ENCODE measurements at places on chromosomes 13 and 19.

DNA sequence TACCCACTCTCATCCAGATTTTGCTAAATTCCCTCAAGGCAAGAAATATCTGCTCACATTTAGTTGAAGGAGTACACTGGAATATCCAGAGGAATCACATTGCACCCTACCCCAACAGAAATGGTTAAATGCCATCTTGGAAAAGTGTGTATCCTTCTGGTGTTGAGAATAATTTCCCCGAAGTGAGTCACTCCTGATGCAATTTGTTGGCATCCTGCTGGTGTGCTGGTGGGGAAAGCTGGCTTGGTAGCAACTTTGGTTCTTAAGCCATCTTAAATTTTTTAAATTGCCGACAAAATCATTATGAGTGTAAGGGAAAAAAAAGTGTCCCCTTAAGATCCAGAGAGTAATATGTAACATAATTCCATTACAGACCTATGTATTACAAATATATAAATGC, 337.3 kb upstream of the DACH1 start:
- DNase-seq = no peak

DNA sequence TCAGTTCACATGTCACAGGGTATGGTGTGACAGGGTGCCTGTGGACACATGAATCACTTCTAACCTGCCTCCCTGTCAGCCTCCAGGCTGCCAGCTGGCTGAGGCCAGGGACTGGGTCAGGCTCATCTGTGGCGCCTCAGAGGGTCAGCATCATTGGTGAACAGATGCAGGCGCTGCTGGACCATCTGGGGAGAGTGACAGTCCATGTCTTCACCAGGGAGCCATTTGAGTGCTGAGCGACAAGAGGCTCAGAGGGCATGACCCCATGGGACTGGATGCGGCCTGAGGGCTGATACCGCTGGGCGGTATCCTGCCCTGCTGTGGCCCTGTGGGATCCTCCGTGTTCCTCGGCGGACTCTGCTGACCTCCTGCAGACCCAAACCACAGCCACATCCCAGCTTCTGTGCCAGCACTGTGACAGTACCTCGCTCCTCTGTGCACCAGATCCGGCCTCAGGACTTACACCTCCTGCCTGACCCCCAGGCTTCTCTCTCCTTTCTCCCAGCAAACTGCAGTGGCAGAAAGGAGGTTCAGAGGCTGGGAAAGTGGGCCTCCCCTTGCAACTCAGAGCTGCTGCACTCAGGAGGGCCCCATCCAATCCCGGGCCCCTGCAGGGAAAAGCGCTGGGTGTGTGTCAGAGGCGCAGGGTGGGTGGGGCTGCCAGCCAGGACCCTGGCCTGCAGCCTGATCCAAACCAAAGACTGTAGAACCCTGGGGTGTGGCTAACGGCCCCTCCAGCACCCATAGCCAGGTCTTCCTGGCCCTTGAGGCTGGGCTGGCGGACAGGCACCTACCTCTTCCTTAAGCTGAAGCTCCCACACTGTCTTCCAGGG, 10.2 kb downstream of the ACTMAP start:
- DNase-seq = no peak

DNA sequence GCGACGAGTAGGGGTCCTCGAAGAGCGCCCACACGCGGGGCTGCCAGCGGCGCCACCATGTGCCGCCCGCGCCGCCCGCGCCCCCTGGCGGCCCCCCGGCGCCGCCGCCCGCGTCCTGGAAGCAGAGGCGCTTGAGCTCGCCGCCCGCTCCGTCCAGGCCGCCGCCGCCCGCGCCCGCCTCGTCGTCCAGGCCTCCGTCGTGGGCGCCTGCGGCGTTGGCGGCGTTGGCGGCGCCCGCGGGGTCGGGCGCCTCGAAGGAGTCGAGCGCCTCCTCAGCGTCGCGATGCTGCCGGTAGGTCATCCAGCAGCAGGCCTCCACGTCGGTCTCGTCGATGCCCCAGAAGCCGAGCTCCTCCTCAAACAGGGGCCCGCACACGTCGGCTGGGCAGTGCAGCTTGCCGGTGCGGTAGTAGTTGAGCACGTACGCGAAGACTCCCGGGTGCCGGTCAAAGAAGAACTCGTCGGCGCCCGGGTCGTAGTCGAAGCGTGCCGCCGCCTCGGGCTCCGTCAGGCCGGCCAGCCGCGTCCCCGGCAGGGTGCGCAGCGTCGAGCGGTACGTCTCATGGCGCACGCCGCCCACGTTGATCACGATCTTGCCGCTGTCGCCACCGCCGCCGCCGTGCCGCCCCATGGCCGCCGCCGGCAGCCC, 829 bp downstream of the KCNC3 start:
- DNase-seq = peak; percentile 72

DNA sequence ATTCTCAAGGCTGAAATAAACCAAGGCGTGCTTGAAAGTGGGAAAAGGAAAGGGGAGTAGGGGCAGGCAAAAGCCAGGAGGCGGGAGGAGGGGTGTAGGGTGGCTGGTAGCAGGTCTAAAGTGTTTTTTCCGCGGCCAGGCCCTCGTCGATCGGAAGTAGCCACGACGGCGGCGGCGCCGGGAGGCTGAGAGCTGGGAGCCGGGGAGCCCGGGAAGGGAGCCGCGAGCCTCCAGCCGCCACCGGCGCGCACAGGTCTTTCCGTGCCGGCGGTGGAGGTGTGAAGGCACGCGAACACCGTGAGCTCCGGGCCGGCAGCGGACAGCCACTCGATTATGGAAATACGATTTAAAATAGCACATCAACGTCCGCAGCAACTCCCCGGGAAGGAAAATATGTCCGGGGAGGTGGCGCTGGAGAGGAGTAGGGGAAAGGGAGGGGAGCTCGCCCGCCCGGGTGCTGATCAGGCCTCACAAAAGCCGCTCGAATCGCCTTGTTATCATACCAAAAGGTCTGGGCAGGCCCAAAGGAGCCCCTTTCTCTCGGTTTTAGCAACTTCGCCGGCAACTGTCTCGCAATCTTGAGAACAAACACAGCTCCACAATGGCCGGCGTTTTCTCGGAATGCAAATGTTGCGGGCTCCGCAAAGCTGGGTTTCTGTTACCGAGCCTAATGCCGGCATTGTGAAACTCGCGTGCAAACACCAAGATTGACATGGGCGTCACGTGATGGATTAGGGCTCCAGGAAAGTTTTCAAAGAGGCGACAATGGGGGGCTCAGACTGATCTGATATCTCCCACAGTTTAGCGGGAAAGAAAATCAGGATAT, 2.9 kb upstream of the PCDH8 start:
- peak; percentile 91 for DNase-seq

GRCh38 chr13:50867637-50867945, 24.1 kb upstream of the DLEU7 start:
- DNase-seq = no peak

- no peak for DNase-seq
Observed at GRCh38 chr13:43019811-43020210, 3.6 kb upstream of the DNAJC15 start.

DNA sequence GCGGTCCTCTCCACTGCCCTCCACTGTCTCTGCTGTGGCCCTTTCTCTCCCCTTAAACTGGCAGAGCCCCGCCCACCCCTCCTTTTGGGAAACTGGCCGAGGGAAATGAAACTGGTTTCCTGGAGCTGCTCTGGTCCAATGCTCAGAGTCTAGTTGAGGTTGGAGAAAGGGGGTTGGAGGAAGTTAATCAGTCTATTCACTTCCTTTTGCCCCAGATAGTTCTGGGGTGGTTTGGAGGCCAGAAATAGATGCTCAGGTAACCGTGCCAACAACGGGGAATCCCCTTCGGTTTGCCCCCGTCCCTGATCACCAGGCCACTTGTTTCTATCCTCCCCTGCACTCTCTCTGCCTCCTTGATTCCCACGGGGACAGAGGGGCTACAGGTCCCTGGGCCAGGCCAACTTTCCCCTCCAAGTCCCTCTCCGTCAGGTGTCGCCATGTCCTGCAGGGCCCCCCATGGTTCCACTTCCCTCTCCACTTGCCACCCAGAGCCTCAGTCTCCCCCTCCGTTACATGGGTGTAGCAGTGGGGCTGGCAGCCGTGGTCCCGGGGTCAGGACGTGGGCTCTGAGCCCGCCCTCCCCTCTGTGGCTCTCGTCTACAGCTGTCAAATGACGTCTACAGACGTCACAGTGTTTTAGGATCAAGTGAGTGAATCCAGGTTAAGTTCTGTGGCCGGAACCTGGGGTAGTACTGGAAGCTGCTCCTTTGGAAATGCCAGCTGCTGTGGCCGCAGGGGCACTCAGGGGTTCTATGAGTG, at the start of gene IL4I1:
Gene IL4I1 (minus strand): TSS at position 25 of the 759 bp plus-strand sequence. CDS start 727 bp downstream, outside the sequence.
- no peak for DNase-seq

DNA sequence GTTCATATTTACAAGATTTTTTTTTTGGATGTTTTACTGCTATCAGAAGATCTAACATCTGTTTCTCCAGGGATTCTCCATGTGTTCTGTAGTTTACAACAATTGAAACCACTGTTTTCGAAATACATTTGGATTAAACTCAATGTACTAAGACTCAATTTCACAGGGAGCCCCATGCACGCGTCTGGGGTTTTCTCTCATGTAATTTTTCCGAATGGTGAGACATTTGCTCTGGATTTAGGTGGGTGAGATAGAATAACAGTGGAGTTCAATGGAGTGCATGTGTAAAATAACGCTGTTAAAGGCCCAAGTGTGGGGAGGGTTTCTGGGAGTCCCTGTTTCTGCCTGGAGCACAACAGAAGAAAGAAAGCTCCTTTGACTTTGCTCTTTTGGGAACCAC, 330.3 kb downstream of the TSHZ3 start:
- no peak for DNase-seq

- DNase-seq = no peak
Observed at GRCh38 chr19:48552406-48553322, 692 bp downstream of the SULT2B1 start.

- no peak for DNase-seq
Observed at GRCh38 chr13:50222569-50223332, 207.5 kb downstream of the KCNRG start.

DNA sequence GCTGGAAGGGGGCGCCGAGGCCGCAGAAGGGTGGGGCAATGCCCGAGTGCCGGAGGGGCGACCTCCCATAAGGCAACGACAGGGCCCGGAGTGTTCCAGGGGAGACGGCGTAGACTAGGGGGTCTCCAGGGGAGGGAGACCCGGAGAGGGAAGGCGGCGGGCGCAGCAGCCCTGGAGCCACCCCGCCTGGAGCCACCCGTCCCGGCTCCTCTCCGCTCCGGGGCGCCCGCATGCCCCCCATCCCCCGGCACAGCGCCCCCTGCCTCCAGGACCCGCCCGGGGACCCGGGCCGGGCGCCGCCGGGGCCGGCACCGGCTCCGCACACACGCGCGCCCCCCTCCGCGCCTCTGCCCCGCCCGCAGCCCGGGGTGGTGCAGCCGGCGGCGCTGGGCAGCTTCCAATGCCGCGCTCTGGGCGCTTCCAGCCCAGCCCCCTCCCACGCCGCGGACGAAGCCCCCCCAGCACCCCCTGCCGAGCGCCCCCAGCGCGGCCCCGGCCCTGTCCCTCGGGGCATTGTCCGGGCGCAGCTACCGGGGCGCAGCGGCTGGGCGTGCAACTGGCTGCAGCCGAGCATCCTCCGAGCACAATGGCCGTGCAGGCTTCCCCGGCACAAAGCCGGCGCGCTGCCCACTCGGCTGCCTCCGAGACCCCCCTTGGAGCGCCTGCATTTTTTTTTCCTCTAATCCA, 519 bp downstream of the PTPRS start:
- DNase-seq = peak; percentile 85

DNA sequence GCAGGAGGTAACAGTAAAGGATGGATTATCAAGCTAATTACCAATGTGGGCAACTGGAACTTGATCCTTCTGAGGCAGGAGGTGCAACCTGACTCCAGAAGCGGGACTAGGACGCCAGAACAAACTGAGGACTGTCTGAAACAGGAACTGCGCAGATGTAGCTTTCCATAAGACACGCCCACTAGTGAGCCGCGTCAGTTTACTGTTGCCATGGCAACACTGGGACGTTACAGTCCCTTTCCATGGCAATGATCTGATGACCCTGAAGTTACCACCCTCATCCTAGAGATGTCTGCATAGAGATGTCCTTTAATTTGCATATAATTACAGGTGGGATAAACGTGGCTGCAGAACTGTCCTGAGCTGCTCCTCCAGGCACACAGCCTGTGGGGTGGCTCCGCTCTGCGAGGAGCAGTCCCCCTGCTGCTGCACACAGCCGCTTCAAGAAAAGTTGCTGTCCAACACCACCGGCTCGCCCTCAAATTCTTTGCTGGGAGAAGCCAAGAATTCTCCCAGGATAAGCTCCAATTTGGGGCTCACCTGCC, 816.6 kb downstream of the UQCRFS1 start:
- DNase-seq = no peak

- DNase-seq = peak; percentile 98
Observed at GRCh38 chr13:30114571-30115256, 192.6 kb downstream of the KATNAL1 start.

- peak; percentile 78 for DNase-seq
Observed at GRCh38 chr13:48126944-48127830, 32.3 kb upstream of the MED4 start.

DNA sequence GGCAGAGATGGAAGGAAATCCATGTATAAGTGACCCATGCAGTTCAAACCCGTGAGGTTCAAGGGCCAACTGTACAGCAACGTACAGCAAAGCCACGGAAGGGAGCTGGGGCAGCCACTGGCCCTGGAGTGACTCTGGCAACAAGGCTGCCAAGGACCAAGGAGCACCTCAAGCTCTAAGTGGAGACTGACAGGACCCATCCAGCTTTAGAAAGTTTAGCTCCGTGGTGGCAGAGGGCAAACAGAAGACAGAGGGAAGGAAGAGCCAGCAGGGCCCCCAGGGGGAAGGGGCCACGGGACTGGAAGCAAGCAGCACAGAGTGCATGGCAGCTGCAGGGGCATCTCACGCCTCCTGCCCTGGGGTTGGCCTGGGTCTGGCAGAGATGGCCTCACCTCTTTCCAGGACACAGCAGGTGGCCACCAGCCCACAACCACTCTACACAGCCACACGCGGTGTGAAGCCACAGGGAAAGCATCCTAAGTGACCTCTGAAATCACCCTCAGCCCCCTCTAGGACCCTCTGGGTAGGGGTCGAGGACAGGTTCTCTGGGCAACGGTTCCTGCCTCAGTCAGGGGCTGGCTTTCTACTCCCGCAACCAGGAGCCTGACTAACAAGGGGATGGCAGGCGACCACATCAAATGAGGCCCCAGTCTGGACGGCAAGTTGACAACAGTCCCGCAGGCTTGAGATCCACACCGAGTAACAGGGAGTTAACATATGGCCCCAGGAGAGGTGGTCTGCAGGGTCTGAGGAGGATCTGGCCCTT, 3.8 kb downstream of the MIER2 start:
- no peak for DNase-seq

- no peak for DNase-seq
Observed at GRCh38 chr13:91816263-91816807, 417.9 kb downstream of the GPC5 start.

- no peak for DNase-seq
Observed at GRCh38 chr13:43725460-43725859, 61.3 kb downstream of the ENOX1 start.

DNA sequence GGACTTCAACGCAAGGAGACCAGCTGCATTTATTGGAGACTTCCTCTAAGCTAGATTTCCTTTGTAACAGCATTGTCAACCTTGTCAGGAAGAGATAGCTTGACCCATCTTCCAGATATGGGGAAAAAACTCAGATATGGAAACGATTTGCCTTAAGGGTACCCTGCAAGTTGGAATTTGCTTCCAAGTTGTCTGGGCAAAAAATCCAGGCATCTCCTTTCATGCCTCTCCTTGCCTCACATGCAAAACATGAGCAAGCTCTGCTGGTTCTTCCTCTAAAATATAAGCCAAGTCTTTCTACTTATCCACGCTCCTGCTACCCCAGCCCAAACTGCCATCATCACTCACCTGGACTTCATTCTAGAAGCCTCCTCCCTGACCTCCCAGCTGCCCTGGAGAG, 6.4 kb upstream of the DNMT1 start:
- DNase-seq = no peak

Measured in endodermal cell (in vitro differentiated cells).